ENCODE measurements at places on chromosomes 1 and 21.

GRCh38 chr1:156344409-156344808 lies 6.1 kb downstream of the TSACC start:
- no peak overlapping the region for H3K4me3 ChIP-seq
- DNase-seq = no peak
- peaks cover 6% of the 10 kb centered on the region for H3K27me3 ChIP-seq
- no peaks in the 10 kb centered on the region for H3K4me1 ChIP-seq
- no peak overlapping the region for H3K27ac ChIP-seq

DNA sequence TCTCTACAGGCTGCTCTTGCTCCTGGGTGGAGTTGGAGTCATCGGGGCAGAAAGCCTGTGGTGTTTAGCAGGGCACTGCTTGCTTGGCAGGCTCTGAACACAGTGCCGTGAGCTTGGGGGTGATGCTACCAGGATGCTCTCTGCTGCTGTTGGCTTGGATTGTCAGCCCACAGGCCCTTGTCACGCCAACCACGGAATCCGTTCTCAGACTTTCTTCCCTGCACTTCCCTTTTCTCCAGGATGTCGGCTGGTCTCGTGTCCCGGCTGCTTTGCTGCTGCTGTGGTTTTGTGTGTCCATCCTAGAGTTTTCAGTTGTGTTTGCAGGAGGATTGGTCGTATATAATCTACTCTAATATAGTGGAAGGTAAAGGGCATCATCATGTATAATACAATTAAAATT lies 44.4 kb upstream of the TTC34 start:
- H3K36me3 ChIP-seq = peaks cover 3% of the 10 kb centered on the region
- H3K4me1 ChIP-seq = no peaks in the 10 kb centered on the region
- H3K27me3 ChIP-seq = peaks cover 24% of the 10 kb centered on the region
- no peak overlapping the region for H3K27ac ChIP-seq
- H3K4me3 ChIP-seq = no peak overlapping the region

DNA sequence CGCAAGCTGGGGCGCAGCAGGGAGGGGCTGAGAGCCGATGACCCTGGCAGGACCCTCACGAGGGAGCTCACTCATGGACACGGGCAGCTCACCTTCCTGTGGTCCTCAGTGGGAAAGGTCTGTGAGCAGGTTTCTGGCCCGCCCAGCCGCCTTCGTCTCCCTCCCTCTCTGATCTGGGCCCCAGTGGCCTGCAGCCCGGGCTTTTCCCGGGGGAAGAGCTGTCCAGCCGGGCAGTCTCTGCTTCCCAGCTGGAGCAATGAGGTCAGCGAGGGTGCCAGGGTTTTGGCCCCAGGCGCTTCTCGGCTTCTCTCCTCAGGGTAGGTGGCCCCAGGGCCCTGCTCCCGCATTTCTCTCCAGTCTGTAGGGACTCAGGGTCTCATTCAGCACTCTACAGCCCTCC lies 22.2 kb upstream of the ARHGEF16 start:
- no peak overlapping the region for H3K4me3 ChIP-seq
- no peak overlapping the region for H3K27ac ChIP-seq
- H3K36me3 ChIP-seq = no peaks in the 10 kb centered on the region

DNA sequence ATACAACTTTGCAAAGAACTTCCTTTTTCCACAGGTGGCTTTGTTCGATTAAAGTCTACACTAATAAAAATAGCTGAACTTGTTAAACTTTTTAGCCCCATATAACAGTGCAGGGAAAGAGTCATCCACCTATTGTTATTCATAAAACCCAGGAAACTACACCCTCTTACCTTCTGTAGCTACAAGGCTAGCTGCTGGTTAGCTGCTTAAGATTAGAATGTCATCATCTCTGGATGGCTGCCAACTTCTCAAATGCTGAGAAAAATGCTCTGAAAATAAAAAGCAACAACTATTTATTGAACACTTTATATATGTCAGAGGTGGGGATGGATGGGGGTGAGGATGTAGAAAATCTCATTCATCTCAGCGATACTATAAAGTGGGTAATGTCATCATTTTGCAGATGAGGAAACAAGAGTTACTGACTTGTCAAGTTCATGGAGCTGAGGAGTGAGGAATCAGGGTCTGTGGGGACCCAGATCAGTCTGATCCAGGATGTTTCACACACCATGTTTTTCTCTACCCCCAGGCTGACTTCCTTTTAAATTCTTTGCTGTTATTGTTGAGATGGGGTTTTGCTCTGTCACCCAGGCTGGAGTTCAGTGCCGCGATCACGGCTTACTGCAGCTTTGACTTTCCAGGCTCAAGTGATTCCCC lies 17.1 kb downstream of the ATP5PF start:
- peaks cover 14% of the 10 kb centered on the region for H3K36me3 ChIP-seq
- no peaks in the 10 kb centered on the region for H3K27me3 ChIP-seq
- no peak overlapping the region for H3K4me3 ChIP-seq
- H3K27ac ChIP-seq = no peak overlapping the region

GRCh38 chr1:85681087-85681486 lies 27.1 kb downstream of the ZNHIT6 start:
- peaks cover 19% of the 10 kb centered on the region for H3K36me3 ChIP-seq
- H3K27ac ChIP-seq = no peak overlapping the region
- H3K4me1 ChIP-seq = peaks cover 4% of the 10 kb centered on the region
- no peak for DNase-seq
- H3K27me3 ChIP-seq = no peaks in the 10 kb centered on the region

GRCh38 chr1:152886085-152886484 lies 8.0 kb downstream of the SMCP start:
- no peak for DNase-seq
- no peak overlapping the region for H3K27ac ChIP-seq
- no peaks in the 10 kb centered on the region for H3K36me3 ChIP-seq
- no peak overlapping the region for H3K4me3 ChIP-seq
- peaks cover 2% of the 10 kb centered on the region for H3K4me1 ChIP-seq
- peaks cover 3% of the 10 kb centered on the region for H3K27me3 ChIP-seq

DNA sequence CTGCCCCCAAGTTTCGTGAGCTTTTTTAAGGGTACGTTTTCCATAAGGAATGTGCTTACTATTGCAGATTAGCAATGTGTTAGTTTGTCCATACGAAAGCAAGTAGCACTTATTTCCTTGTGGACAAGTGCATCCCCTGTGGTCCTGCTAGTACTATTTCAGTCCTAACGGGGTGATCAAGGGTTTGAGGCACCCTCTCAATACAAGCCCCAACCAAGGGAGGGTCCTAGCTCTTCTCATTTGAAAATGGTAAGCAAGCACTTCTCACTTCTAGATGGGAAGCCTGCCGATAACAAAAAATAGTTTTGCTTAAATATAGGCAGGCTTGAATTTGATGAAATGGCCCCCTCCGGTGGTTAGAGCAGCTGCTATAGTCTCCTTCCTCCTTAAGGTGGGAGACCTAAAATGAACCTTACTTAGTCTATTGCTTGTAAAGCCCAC lies 64.0 kb upstream of the HMCN1 start:
- H3K27me3 ChIP-seq = no peaks in the 10 kb centered on the region
- H3K27ac ChIP-seq = no peak overlapping the region
- DNase-seq = peak; percentile 25
- H3K4me1 ChIP-seq = peaks cover 23% of the 10 kb centered on the region
- H3K4me3 ChIP-seq = no peak overlapping the region
- H3K36me3 ChIP-seq = no peaks in the 10 kb centered on the region

DNA sequence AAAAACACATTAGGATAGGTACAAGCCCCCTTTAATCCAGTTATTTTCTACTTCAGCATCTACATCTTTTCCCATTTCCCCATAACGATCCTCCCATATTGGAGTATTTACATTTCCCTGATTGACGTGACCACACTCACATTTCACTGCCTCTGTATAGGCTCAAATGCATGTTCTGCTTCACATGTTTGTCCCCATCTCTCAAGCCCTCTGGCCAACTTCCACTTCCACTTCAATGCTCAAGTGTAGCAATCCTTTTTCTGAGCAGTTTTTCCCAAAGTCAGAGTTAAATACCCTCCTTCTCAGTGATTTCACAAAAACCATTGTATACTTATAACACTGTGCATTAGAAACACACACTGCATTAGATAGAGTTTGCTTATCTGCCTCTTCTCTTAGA lies 61.8 kb upstream of the TTLL7 start:
- no peak overlapping the region for H3K4me3 ChIP-seq
- peaks cover 3% of the 10 kb centered on the region for H3K27me3 ChIP-seq
- no peaks in the 10 kb centered on the region for H3K4me1 ChIP-seq
- H3K27ac ChIP-seq = no peak overlapping the region

Data from memory B cell (primary cell).